ENCODE measurements at places on chromosomes 5 and 9. TPM values are rescaled to one million over a fixed set of nuclear protein-coding genes. Genes with fewer than 3 reads are reported as not detected.

DNA sequence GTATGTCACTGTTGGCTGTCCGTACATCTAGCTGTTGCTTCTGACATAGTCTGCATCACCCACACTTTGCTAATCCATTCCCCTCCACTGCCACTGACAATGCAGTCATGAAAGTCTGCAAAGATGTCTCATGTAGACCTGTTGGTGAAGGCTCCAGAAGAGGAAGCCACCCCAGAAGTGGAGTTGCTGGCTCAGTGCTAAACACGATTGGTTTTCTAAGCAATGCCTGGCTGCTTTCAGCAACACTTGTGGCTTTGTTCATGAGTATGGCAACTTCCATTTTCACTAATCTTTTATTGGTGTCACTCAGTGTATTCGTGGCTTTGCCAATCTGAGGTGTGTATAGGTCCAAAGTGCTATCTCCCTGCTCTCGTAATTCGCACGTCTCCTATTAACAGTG lies 288.1 kb downstream of the GADD45G start:
- no peak for DNase-seq

DNA sequence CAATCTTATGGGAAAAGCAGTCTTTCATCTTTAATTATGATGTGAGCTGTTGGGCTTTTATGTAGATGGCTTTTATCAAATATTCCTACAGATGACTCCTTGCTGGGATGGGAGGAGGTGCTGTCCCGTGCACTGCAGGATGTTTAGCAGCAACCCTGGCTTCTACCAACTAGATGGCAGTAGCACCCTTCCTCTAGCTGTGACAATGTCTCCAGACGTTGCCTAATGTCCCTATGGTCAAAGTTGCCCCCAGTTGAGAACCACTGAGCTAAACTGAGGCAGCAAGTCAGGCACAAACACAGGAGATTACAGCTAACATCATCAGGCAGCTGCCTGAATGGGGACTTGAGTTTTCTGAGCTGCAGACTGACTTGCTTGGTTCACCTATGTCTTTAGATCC lies 401.9 kb upstream of the PDE4D start:
- DNase-seq, result peak; percentile 53

ADGRD2 gene
- polyA plus RNA-seq, result not detected

DNA sequence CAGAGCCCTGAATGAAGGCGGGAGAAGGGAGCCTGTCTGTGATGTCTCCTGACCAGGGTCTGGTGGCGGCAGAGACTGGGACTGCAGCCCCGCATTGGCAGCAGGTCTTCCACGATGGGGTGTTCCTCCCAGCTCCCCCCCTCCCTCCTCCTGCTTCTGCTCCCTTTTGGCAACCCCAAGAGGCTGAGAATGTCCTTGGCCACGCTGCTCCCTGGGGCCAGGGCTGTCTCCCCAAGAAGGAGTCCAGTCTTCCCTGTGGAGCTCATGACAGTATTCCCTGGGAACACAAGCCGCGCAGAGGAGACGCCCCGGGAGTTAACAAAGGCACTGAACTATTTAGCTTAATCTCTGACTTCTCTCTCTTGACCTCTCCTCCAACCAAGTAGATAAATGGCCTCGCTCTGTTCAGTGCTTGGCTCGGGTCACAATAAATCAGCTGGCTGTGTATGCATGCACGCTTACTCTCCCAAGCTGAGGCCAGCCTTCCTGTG lies 84.0 kb upstream of the NEURL1B start:
- no peak for DNase-seq

TSSK1B gene
- polyA plus RNA-seq, result not detected

CYSTM1 gene
- polyA plus RNA-seq, result 45.5 TPM

- peak; percentile 13 for DNase-seq
Observed at GRCh38 chr5:116942622-116943021, 368.0 kb upstream of the SEMA6A start.

- no peak for DNase-seq
Observed at GRCh38 chr5:7068899-7069298, 327.0 kb upstream of the ADCY2 start.

DNA sequence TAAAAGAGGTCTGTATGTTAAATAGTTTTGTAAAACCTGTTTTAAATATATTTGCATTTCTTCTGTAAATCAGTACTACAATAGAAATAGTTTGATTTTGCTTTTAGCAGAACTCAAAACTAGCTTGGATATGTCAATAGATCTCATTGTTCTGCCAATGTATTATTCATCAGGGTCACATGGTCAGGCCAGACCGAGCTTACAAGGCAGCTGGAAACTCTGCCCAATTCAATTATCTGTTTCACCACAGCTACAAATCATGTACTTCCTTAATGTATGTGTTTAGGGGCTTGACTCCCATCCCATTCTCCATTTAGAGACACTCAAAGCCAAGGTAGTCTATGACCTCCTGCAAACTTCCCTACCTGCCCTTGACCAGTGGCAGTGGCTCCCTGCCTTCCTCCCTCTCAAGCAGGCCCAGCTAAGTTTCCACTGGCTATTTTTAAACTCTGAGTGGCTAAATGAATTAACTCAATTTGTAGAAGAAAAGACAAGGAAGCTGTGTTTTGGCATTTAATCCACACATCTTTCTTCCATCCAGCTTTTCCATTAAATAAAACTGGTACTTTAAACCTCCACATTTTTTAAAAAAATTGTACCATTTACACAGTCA lies 46.4 kb upstream of the SELENOP start:
- peak; percentile 21 for DNase-seq

DNA sequence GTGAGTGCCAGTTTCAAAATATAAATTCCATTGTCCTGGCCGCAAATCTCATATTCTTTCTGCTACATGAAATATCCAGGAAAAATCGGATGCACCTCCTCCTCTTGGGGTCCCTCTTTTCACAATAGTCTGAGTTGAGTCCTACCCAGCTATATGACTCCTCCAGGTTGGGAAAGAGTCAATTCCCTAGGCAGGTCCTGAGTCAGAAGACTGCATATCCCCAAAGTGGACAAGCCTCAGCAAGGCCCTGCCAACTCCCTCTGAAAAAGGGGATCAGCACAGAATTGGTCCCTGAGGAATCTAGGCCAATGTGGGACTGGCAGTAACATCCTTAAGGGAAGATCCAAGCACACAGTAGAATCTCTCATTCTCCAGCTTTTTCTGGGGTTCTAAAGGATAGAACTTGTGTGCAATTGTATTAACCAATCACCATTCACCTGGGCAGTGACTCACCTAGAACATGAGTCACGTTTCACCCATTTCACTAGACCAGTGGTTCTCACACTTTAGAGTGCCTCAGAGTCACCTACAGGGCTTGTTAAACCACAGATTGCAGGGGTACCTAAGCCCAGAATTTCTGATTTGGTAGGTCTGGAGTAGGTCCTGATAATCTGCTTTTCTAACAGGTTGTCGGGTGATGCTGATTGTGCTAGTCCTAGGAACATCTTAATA lies 44.7 kb upstream of the TMEM215 start:
- DNase-seq, result peak; percentile 21

GRCh38 chr5:72459913-72460312 lies 47.3 kb downstream of the ZNF366 start:
- DNase-seq, result no peak

PCDHGB2 gene
- polyA plus RNA-seq, result 0.76 TPM

DNA sequence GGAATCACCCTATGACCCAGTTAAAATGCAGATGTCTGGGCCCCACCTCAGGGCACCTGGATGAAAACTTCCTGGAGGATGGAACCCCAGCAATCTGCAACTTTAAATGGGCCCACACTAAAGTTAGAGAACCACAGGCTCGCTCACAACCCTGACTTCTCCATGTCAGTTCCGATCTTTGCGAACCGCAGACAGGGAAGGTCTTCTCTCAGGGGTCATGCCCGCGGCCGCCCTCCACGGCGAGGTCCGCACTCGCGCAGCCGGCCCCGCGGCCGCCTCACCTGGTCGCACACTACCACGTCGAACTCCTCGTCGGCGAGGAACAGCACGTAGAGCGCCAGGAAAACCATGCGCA lies 499 bp downstream of the ALG2 start:
- DNase-seq, result no peak

DNA sequence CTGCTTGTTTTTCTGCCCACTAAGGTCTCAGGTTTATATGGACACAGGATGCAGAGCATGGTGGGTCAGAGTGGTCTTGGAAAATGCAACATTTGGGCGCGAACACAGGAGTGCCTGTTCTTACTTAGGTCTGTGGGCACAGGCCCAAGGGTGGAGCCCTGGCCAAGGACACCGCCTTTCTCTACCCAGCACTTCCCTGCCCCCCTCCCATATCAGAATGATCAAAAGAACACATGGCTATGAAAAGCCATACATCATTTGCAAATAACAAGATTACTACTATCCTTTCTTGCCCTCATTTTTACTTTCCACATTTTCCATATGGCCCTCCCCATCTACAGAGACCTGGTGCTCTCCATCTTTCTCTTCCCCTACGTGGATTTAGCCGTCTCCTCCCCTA lies 162.2 kb downstream of the ENC1 start:
- no peak for DNase-seq

DNA sequence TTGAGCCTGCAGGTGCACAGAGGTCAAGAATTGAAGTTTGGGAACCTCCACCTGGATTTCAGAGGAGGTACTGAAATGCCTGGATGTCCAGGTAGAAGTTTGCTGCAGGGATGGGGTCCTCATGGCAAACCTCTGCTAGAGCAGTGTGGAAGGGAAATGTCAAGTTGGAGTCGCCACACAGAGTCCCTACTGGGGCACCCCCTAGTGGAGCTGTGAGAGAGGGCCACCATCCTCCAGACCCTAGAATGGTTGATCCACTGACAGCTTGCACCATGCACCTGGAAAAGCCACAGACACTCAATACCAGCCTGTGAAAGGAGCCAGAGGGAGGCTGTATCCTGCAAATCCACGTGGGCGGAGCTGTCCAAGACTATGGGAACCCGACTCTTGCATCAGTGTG lies 78.0 kb downstream of the GABRA1 start:
- DNase-seq, result no peak

- DNase-seq, result peak; percentile 25
Observed at GRCh38 chr9:20984506-20984905, 46.9 kb downstream of the HACD4 start.

ALDH7A1 gene
- polyA plus RNA-seq, result 113 TPM

- no peak for DNase-seq
Observed at GRCh38 chr5:6419340-6419852, 29.3 kb upstream of the UBE2QL1 start.

- DNase-seq, result peak; percentile 13
Observed at GRCh38 chr5:172528440-172528839, 74.1 kb upstream of the SH3PXD2B start.

GRCh38 chr9:131503626-131504465 lies 1.1 kb downstream of the POMT1 start:
- DNase-seq, result peak; percentile 74

DNA sequence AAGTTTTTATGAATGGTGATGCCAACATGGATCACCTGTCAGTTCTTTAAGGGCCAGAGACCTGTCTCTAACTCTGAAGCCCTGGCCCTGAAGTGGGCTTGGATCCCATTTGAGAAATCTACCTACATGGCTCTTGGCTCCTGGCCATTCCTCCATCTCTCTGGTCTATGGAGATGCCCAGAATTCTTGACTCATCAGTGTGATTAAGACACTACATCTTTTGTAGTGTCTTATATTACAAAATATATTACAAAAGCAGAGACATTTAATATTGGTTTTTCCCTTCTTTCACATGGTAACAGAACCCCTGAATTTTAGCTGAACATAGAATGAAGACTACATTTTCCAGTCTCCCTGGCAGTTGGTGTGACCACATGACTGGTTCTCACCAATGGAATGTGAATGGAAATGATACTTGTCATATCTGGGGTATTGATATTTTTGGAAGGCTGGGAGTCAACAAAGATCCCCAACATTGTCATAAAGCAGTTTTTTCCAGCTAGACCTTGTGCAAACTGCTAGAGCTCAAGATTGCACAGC lies 198.3 kb downstream of the SREK1 start:
- no peak for DNase-seq

COMMD10 gene
- 38.9 TPM for polyA plus RNA-seq

DNA sequence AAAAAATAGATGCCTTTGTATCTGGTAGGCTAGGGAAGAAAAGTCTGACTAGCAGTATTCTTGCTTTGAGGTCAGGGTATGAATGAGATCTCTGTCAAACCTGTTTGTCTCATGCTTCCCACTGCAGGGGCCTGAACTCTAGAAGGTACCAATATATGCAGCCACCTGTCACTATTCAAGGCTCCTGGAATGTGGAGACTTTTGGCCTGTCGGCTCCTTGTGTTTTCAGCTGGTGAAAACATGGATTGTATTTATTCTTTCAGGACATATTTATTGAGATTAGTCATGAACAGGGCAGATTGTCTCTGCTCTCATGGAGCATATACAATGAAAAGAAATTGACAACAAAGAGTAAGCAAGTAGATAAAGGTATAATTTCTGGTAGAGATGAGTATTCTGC lies 255.8 kb downstream of the ARHGAP26 start:
- no peak for DNase-seq

- DNase-seq, result no peak
Observed at GRCh38 chr5:57805170-57805569, 322.6 kb upstream of the ACTBL2 start.
